Stimulated activated CD4-positive, alpha-beta T cell treated with anti-CD3 and anti-CD28 coated beads, TNF-alpha, amount 100 ng/mL, for 24 hours (primary cell): ENCODE measurements at places on chromosomes 11 and 22.

DNA sequence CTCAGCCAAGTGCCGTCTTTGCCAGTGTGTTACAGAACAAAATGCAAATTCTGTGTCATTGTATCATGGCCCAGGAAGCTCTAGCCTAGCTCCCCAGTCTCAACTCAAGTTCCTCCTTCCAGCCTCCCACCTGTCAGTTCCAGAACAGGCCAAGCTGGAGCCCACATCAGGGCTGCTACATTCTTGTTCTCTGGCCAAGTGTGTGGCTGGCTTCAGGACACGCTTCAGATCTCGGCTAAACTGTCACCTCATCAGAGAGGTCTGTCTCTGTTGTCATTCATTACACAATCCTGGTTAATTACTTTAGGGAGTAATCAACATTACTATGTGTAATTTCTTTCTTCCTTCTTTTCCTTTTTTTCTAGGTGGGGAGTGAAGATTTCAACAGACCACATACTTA, 347.0 kb upstream of the SYN3 start:
- DNase-seq = no peak

GRCh38 chr22:26949193-26949592, 291.8 kb downstream of the MIAT start:
- no peak for DNase-seq

- no peak for DNase-seq
Measured at GRCh38 chr11:130197386-130198035, 37.9 kb downstream of the ST14 start.

- no peak for DNase-seq
Measured at GRCh38 chr11:8333811-8334401, 70.2 kb upstream of the LMO1 start.

GRCh38 chr22:43998679-43999264, 25.3 kb upstream of the PARVB start:
- no peak for DNase-seq

DNA sequence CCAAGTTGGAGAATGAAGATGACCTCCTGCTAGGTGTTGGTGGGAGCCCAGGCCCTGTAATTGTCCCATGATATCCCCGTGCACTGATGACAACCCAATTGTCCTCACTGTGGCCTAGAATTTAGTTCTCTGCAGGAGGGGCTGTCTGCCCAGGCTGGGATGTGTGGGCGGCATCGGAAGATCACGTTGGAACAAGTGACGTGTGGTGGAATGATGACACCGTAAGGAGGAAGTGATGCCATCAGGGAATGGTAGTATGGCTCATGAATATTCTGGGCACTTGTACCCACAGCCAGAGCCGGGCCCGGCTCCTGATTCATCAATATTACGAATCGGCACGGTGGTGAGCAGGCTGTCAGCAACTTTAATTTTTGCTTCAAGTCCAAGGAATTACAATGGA, 111.6 kb downstream of the MIAT start:
- no peak for DNase-seq

- no peak for DNase-seq
Measured at GRCh38 chr22:17817511-17818065, 43.3 kb upstream of the BID start.

GRCh38 chr11:94754335-94754734, 13.8 kb upstream of the AMOTL1 start:
- no peak for DNase-seq

GRCh38 chr11:120941000-120941399, 82.9 kb upstream of the TBCEL start:
- no peak for DNase-seq

GRCh38 chr11:34696862-34697261, 76.0 kb downstream of the EHF start:
- no peak for DNase-seq

- DNase-seq = no peak
Measured at GRCh38 chr22:21025266-21025665, 7.1 kb downstream of the SLC7A4 start.

- DNase-seq = no peak
Measured at GRCh38 chr11:36278531-36279282, 10.5 kb downstream of the COMMD9 start.

DNA sequence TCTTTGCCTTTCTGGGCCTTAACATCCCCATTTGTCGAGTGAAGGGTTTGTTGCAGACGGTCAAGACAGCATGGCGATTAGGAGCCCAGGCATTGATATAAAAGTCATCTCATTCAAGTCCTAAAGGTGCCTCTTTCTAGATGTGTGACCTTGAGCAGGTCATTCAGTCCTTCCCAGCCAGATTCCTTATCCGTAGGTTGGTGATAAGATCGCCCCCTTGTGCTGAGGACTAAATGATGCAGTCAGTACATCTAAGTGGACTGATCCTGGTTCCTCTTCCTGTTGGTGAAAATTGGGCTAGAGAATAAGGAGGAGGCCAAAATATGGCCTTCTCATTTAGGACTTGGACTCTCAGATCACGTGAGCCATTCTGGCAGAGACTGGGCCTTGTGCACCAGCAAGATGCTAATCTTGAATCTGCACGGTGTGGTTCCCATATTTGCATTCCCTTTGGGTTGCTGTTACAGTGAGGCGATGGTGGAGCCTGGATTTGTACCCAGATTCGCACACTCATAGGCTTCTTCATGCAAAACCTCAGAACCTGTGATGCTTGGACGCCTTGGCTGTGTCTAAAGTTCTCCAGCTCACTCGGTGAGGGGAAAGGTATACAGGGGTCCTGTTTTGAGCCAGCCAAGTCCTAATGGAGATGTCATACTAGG, 156.8 kb downstream of the MYO18B start:
- no peak for DNase-seq

- no peak for DNase-seq
Measured at GRCh38 chr11:112715056-112715455, 246.2 kb upstream of the NCAM1 start.

- DNase-seq = no peak
Measured at GRCh38 chr11:64741375-64742086, 2.4 kb downstream of the RASGRP2 start.

- no peak for DNase-seq
Measured at GRCh38 chr11:109772892-109773291, 320.3 kb upstream of the ZC3H12C start.

DNA sequence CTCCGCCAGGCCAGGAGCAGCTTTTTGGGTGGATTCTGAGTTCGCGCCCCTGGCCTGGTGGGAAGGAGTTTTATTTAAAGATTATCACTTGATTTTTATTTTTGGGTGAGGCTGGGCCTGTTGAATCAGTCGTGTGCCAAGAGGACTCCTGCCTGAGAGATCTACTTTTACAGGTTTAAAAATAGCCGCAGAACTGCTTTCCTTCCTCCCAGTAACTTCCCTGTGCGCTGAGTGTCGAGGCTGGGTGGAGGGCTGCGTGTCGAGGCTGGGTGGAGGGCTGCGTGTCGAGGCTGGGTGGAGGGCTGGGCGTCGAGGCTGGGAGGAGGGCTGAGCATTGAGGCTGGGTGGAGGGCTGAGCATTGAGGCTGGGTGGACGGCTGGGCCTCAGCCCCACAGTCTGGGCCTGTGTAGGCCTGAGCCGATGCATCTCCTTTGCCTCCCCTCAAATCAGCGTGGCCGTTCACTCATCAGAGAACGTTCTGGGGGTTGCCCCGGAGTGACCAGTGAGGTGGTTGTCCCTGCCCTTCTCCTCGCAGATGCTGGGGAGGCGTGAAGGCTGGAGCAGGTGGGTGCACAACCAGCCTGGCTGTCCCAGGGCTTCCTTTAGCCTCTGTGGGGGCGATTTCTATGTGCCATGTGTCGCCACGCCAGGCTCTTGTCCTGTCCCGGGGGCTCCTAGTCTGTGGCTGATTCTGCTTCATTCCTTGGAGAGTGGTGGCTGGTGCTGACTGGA, 30.1 kb downstream of the GRAMD4 start:
- DNase-seq = no peak
